ENCODE measurements at places on chromosomes 16 and 17.

GRCh38 chr17:38667099-38667786 lies 7.5 kb downstream of the EPOP start:
- DNase-seq: peak; percentile 53

DNA sequence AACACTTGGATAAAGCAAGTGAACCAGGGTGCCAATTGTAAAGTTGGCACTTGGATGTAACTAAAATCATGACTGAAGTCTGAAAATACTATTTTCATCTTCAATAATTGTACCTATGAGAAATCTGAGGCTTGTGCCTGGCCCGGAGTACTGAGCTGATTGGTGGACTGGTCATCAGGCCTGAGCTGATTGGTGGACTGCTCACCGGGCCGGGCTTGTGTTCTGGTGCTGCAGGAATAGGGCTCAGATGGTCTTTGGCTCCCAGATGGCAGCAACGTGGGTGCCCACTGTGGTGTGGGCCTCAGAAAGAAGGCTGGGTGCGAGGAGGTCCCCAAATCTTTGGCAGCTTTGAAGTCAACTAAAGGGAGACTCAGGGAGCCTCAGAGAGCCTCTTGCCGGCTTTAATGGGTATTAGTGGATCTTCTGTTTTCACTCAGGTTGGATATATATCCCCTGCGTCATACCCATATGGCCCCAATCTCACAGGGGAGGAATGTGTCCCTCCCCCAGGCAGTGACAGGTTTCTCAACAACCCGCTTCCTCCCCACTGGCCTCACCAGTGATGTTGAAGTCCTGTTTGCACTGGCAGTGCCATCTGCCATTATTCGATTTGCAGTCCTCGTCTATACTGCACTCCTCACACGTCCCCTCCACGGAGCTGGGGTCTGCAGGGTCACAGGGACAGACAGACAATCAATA lies 4.7 kb downstream of the UMOD start:
- DNase-seq: no peak

DNA sequence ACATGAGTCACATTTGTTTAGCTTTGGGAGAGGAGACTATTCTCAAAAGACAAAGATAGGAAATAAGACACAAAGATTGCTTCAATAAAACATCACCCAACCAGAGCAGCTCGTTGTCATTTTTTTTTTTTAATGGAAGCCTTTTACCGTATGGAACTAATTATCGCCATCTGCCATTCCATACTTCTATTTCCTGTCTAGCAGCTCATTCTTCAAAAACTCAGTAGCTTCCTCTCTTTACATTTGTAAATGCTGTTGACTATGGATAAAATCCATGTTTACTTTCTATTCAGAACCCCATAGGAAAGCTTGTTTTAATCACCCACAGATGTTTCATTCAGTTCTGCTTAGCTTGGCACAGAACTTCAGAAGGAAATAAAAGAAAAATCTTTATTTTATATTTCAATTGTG lies 110.0 kb upstream of the PSMD7 start:
- DNase-seq: no peak

GRCh38 chr16:3957344-3957980 lies 76.9 kb upstream of the CREBBP start:
- DNase-seq: no peak

- no peak for DNase-seq
Measured at GRCh38 chr17:48055531-48056245, 7.5 kb downstream of the NFE2L1 start.

DNA sequence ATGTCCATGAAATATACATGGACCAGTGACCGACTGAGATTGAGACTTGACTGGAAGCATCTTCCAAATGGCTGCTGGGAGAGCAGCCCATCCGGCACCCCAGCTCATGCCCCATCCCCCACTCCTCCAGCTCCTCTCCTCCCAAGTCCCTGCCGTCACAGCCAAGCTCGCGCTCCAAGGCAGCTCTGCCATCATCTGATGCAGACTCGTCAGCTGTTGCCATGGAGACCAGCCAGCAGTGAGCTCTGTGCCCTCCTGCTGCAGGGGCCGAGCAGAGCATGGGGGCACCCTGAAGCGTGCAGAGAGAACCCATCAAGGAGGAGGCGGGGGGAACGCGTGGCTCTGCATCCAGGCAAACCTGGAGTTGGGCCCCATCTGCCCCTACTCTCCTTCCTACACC lies 74.5 kb upstream of the TNRC6C start:
- DNase-seq: peak; percentile 52

DNA sequence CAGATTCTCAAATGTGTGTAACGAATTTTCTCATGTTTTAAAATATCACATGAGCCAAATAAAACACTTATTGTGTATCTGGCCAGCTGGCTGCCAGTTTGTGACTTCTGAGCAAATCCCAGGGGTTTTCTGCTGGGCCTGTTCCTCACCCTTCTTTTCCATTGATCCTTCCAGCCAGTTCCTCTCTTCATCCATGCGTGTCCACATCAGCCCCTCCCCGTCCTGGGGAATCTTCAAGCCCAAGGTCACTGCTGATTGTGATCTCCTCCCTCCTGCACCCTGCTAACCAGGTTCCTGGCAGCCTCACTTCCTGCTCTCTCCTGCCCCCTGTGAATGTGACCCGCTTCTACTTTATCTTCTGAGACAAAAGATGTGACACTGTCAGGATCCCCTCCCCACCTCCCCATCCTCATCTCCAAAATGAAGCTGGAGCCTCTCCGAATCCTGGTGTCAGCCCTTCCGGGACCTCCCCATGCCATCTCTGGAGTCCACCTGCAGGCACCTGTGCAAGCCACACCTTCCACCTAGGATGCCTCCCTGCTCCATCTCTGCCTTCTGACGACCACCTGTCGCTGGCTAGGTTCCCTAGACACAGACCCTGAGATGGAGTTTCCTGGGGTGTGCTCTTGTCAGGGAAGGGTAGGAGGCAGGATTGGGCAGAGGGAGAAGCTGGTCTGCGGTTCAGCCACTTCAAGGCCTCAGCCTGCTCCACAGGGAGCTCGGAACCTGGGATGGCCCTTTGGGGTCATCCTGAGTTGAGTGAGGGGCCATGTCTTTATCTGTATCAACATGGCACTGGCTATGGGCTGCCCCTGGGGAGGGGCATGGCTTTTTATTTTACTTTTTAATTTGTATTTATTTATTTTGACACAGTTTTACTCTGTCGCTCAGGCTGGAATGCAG lies 205.1 kb downstream of the KATNIP start:
- DNase-seq: no peak

DNA sequence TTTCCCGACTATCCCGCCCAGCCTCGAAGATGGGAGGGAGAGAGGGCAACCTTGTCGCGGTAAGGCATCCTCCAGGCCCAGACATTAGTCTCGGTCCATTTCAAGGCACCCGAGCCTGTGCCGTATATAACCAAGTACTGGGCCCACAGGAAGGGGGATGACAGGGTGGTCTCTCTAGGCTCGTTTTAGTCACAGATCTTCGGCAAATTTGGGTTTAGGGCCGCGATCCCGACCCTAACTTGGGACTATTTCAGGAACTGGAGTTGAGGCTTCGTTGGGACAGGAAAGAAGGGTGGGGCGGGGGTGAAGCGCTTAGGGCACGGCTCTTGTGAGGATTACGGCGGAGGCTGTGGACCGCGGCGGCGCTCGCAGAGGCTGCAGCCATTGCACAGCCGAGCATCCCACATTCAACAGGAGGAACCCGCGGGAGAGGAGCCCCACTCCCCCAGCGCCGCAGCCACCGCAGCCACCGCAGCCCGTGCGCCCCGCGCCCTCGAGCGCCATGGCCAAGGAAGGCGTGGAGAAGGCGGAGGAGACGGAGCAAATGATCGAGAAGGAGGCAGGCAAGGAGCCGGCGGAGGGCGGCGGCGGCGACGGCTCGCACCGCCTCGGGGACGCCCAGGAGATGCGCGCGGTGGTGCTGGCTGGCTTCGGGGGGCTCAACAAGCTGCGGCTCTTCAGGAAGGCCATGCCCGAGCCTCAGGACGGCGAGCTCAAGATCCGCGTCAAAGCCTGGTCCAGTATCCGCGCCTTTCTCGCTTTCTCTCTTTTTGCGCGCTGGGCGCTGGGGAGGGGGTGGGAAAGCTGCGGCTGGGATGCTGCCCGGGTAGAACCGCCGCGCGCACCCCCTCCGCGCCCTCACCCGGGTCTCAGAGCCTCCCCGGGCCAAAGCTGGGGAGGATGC lies at the start of gene VAT1L:
Gene VAT1L, plus strand, starts transcription at position 384 of the 904 bp plus-strand sequence. Its CDS starts 119 bp downstream, at position 503.
- no peak for DNase-seq

DNA sequence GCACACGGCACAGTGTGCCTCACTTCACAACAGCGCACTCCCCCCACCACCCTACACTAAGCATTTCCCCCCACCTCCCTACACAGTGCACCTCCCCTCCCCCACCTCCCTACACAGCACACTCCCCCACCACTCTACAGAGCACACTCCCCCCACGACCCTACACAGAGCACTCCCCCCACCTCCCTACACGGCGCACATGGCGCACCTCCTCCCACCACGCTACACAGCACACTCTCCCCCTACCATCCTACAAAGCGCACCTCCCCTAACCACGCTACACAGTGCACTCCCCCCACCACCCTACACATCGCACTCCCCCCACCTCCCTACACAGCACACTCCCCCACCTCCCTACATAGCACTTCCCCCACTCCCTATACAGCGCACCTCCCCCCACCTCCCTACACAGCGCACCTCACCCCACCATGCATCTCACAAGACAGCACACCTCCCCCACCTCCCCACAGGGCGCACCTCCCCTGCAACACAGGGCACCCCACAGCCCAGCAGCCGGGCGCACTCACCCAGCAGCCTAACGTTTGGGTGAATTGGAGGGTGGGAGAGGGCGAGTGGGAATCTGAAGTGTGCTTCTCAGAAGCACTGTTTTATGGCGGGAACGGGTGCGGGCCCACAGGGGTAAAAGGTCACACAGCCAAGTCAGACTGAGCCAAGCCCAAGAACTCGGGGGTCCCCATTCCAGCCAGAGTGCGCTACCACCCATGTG lies 10.3 kb downstream of the KNOP1 start:
- DNase-seq: no peak

- no peak for DNase-seq
Measured at GRCh38 chr17:27603421-27603770, 27.6 kb upstream of the LGALS9 start.

DNA sequence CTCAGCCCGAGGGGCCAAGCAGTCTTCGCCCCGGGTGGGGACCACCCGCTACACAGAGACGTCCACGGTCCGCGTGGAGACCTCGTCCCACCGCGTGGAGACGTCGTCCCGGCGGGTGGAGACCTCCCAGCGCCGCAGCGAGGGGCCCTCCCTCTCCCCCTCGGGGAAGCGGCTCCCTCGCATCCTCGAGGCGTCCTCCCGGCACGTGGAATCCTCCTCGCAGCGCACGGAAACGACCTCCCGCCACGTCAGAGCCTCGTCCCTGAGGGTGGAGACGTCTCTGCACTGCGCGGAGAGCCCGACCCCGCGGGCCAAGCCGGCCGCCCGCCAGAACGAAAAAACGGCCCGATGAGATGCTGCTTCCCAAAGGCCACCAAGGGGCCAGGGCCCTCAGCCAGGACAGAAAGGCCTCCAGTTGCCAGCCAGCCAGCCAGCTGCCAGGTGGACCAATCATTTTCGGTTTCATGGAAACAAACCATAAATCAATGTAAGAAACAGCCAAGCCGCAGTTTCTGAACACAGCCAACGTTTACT lies 424 bp downstream of the C17orf100 start:
- no peak for DNase-seq

DNA sequence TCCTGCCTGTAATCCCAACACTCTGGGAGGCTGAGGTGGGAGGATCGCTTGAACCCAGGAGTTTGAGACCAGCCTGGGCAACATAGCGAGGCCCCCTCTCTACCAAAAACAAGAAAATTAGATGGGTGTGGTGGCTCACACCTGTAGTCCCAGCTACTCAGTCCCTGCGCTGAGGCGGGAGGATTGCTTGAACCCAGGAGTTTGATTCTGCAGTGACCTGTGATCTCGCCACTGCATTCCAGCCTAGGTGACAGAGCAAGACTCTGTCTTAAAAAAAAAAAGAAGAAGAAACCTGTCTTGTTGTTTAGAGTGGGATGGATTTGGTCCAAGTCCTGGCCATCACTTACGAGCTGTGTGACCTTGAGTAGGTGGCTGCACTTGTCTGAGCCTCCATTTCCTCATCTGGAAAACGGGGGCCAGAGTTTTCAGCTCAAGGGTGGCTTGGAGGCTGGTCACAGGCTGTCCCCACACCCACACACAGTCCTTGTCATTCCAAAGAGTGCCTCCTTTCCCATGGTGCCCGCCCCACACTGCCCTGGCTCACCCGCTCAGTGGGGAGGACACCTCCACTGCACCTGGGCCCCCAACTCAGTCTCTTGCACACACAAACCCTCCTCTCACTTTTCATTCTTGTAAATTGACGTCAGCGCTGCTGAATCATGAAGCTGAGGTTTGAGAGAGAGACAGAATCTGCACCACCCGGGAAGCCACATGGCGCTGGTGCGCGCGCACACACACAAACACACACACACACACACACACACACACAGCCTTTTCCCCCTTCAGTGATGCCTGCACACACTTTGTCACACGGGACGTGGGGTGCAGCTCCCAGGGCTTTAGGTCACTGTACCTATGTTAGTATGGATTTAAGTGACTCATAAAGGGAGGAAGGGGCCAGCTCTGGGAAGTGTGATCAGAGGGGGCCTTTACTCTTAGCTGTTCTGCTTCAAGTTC lies 4.2 kb downstream of the SOCS1 start:
- DNase-seq: peak; percentile 78

GRCh38 chr16:18931756-18932155 lies 5.5 kb upstream of the SMG1 start:
- no peak for DNase-seq

DNA sequence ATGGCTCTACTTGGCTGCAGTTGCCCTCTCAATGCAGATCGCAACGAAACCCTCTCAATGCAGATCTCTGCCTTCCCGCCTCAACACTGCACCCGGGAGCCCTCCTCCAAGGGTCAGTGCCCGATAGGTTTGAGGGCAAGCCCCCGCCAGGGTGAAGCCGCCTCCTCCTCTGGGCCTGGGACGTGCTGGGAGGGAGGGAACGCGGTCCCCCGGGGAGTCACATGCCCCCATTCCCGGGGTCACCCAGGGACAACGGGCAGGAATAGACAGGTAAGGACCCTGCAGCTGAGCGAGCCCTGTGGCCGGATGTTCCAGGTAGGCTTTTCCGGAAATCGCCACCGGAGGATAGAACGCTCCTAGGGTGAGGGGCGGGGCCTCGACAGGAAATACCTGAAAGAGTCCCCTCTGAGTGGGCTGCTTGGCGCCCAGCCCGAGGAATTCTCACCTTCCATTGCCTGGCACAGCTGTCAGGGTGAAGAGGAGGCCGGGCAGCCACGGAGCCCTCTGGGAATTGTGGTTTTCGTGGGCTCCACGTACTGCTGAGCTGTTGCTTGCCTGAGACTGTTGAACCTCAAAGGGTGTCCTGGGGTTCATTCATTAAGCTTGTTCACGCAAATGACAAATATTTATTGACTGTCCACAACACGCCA lies 12.8 kb downstream of the ZNF174 start:
- DNase-seq: no peak

- DNase-seq: no peak
Measured at GRCh38 chr17:81939881-81940385, 2.8 kb upstream of the PYCR1 start.
